CD4-positive, alpha-beta T cell treated with Interleukin-15 for 1 hour (primary cell): ENCODE measurements at places on chromosomes 5 and 9.

- no peak for DNase-seq
Observed at GRCh38 chr5:83447533-83447932, 24.0 kb upstream of the VCAN start.

- no peak for DNase-seq
Observed at GRCh38 chr9:28073270-28073669, 500.0 kb upstream of the C9orf72 start.

DNA sequence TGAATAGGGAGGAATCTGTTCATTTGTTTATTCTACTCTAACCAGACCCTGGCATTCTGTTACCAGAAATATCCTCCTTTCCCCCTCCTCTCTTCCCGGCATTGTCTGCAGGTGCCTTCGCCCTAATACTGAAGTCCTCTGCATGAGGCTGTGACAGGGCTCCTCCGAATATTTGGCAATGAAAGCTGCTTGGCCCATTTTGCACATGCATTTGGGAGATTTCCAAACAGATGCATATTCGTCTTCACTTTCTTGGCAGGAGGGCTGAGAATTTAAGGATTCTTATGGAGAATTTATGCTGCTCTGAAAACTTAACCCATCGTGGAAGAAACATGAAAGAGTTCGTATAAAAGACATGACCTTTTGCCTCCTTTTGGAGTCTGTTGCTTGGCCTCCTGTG is 484.0 kb downstream of the ZNF608 start:
- DNase-seq: no peak

GRCh38 chr5:140595538-140596300 is 31.1 kb downstream of the SLC35A4 start:
- DNase-seq: peak; percentile 40

GRCh38 chr5:161258438-161258837 is 288.1 kb downstream of the GABRB2 start:
- no peak for DNase-seq

DNA sequence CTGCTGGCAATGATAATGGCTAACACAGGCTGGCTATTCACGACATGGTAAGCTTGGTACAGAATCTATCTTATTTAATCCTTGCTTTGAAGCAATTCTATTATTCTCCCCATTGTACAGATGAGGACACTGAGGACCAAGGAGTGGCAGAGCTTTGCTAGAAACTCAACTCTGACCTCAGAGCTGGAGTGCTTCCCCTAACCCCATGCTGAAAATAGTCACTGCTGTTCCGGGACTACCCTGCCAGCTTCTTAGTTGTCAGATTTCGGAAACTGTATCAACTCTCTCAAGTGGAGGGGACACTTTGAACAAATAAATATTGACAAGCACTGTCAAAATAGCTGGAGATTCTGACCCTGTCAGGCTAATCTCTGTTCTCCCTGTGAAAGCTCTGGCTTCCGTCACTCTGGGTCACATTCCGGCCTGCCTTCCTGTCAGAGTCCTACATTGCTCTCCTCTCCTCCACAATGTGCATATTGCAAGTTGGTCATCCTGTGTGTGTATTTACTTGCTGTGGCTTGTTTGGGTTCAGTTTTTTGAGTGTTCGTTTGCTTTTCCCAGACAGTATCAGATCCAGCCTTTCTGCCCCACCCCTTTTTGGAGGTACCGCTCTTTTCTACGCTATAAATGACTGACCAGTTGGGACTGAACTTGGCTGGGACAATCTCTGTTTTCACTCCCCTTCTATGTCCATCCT is 134.3 kb upstream of the MAP1B start:
- no peak for DNase-seq

GRCh38 chr5:115487756-115488155 is 56.8 kb downstream of the FEM1C start:
- DNase-seq: no peak

- no peak for DNase-seq
Observed at GRCh38 chr5:28165096-28165495, 1126.7 kb upstream of the CDH9 start.

DNA sequence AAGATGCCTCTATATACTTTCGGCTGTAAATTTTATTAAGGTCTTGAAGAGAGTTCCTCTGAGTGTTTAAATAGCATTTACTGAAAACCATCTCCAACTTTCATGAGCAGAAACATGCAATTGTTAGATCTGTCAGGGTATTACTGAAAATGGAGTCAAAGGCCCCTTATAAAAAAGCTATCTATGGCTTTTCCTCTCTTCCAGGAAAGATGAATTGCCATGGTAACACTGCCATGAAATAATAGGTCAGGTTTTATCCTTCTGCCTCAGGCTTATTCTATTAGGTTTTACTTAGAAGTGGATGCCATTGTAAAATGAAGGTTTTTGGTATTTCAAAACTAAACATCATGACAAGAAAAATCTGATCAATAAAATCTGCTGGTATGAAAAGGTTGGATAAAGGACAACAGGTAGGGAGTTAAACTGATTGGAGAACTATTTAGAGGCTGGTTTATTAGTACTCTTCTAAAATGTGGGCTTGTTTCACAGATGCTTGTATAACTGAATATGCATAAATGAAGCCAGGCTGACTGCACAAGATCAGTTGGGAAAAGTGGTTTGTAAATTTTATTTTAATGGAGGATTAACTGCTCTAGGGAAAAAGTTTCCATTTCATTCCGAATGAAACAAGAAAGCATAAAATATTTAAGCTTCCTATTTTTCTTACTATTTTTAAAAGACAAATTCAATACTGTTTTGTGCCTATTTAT is 135.5 kb downstream of the RAB3C start:
- DNase-seq: no peak

- no peak for DNase-seq
Observed at GRCh38 chr9:95740217-95741004, 135.1 kb upstream of the ERCC6L2 start.

GRCh38 chr9:129446828-129447550 is 173.9 kb downstream of the C9orf50 start:
- no peak for DNase-seq

GRCh38 chr9:106799152-106799551 is 63.8 kb upstream of the ZNF462 start:
- no peak for DNase-seq

GRCh38 chr5:159097784-159098602 is 1.7 kb downstream of the EBF1 start:
- peak; percentile 52 for DNase-seq

DNA sequence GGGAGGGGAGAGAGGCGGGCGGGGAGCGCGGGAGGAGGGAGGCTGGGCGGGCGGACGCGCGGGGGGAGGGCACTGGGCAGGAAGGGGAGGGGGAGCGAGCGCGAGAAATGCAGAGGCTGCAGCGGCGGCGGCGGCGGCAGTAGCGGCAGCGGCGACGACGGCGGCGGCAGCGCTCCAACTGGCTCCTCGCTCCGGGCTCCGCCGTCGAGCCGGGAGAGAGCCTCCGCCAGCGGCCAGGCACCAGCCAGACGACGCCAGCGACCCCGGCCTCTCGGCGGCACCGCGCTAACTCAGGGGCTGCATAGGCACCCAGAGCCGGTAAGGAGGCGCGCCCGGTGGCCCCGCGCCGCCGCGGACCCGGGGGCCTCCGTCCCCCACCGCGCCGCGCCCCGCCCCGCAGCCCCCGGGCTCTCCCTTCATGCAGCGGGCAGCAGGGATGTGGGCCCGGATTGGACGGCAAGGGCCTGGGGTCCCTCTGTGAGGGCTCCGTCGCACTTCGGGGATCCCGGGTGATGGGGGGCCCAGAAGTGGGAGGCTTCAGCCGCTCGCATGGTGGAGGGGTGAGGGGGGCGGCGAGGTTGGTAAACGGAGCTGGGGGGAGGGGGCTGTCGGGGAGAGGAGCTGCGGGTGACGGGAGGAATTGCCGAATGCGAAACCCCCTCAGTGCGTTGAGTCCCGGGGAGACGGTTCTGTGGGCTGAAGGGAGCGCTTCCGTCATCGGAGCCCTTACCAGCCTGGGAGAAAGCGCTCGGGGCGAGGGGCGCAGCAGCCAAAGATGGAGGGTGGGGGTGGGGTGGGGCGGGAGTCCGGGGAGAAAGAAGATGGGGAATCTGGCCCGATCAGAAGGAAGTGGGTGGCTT is at the start of gene BASP1:
Gene BASP1 (plus strand): TSS at position 139 of the 860 bp plus-strand sequence. CDS start 57,586 bp downstream, outside the sequence.
- peak; percentile 73 for DNase-seq

GRCh38 chr9:131395157-131396098 is 1.5 kb downstream of the PRRC2B start:
- DNase-seq: peak; percentile 81

- no peak for DNase-seq
Observed at GRCh38 chr9:124271660-124272059, 13.9 kb downstream of the NEK6 start.

DNA sequence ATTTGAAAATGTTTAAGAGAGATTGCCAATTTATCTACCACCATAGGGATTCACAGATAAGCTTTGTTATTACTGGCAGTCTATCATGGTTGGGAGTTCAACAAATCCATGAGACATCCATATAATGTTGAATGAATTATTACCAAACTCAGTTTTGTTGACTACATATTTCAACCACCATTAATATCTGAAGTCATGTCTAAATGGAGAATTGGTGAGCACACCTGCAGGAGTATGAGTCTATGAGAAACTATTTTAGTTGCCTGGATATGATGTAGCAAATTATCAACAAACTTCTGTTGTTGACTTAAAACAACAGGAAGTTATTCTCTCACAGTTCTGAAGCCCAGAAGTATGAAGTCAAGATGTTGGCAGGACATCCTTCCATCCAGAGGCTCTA is 126.8 kb upstream of the FBXL7 start:
- DNase-seq: no peak

- DNase-seq: no peak
Observed at GRCh38 chr5:16930496-16930895, 5.6 kb downstream of the MYO10 start.

DNA sequence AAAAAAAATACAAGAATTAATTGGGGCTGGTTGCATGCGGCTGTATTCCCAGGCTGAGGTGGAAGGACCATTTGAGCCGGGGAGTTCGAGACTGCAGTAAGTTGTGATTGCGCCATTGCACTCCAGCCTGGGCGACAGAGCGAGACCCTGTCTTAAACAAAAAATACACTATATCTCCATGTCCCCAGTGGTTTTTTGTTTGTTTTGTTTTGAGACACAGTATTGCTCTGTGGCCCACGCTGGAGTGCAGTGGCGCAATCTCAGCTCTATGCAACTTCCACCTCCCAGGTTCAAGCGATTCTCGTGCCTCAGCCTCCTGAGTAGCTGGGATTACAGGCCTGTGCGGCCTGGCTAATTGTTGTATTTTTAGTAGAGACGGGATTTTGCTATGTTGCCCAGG is 1.2 kb downstream of the COQ4 start:
- DNase-seq: no peak

DNA sequence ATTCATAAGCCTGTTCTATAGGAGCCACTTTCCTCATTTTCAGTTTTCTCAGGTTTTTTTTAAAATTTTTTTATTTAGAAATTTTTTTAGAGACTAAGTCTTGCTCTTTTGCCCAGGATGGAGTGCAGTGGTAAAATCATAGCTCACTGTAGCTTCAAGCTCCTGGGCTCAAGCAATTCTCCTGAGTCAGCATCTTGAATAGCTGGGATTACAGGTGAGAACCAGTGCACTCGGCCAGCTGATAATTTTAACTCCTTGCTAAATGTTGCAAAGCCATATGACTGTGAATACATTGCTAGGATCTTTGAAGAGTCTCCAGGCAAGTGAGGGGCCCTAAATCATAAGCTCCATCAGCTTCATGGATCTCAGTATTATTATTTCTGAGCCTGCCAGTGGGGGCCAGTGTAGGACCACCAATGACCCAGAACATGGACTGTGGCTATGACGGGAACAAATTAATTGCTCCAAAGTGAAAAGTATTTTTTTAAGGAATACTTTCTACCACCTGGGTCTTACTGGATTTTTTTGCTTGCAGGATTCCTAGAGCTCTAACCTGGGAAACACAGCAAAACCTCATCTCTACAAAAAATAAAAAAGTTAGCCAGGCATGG is 5.7 kb upstream of the GAPVD1 start:
- DNase-seq: no peak

DNA sequence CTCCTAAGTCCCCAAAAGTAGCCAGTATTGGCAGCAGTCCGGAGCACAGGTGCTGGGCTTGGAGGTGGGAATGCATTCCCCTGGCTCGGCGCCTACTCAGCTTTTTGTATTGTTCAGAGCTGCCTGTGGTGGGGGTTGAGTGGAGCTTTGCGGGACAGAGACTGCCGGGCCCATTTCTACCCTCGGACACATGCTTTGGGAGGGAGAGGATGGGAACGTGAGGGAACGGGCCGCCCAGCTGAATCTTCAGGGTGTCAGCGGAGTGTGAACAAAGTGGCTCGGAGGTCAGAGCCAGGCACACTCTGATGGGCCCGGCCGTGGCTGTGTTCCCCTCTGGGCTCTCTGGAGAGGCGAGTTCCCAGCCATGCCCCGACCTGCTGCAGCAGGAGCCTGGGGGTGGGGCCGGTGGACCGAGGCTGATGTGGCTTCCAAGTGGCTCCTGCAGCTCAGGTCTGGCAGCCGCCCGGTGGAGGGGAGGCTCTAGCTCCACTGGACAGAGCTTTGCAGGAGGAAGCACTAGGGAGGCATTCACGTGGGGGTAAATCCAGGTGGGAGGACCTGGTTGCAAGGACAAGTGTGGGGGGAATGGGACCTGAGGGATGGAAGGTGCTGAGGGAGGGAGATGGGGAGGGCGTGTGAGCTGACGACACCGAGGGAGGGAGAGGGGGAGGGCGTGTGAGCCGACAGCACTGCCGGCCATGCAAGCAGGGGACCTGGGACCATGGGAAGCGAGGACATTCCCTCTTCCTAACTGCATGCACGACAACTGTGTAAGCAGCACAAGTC is 31.1 kb upstream of the SLC6A3 start:
- no peak for DNase-seq

DNA sequence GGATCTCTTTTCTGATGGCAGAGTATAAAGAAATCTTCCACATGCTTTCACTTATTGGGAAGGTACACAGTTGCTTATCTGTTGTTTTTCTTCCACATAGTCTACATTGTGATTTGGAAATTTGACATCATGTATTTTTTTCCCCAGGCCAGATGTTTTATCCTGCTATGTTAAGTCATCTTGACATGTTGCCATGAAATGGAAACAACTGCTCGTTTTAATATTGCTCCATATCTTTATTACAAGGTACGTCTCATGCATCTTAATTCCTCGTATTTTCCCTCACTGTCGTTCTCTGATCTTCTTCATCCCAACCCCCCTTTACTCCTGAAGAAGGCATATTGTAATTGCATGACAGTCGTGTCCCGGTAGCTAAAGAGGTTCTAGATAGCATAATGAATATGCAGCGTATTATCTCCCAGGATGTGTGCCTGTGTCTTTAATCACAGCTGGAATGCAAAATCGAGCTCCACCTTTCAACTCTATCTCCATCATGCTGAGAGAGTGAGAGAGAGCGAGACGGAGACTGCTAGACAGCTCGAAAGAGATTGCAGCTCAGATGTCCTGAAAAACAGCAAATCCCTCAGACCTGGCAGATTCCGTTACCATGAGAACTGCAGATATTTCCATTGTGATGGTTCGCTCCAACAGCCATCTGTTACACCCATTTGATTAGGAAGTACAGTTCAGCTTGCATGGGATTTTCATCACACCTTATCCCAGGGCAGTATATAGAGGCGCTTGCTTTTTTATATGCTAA is 281.7 kb downstream of the TMEM38B start:
- DNase-seq: no peak

DNA sequence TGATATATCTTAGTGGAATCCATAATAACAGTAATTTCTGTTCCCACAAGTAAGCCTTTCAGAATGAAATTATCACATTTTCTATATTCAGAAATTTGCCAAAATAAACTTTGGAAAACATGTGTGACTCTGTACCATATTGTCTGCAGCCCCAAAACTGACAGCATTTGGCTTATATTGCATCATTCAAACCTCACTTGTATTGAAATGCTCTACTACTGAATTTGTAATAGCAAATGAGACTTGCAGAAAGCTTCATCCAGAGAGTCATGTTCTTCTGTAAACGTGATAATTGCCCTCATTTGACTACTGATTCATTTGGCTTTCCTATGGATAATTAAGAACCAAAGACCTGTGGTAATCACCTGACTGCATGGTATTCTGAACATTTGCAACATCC is 1249.5 kb upstream of the CDH18 start:
- no peak for DNase-seq
